Astrocyte (in vitro differentiated cells and primary cell): ENCODE measurements at places on chromosomes 4 and X.

DNA sequence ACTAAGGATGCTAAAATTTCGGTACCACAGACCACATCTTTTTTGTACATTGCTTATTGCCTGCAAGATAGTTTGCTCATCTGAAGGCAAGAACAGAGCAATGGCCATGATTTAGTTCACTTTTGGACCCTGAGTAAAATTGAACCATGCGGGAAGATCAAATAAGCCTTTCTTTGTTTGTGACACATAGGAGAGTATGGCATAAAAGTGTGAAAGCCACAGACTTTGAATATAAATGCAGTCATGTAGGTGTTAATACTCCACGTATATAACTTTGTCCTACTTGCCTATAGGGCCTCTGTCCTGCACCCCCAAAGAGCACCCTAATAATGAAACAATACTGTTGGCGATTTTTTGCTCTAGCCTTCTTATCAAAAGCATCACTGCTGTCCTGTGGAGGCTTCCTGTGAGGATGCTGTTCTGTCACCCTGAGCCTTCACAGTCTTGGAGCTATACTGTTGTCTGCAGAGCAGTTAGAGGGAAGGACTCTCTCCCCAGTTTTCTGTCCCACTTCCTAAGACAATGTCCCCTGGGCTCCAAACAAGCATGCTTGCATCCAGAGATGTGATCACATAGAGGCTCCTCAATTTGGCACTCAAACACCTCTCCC lies 10.2 kb upstream of the CXCL13 start:
- no peak for DNase-seq

DNA sequence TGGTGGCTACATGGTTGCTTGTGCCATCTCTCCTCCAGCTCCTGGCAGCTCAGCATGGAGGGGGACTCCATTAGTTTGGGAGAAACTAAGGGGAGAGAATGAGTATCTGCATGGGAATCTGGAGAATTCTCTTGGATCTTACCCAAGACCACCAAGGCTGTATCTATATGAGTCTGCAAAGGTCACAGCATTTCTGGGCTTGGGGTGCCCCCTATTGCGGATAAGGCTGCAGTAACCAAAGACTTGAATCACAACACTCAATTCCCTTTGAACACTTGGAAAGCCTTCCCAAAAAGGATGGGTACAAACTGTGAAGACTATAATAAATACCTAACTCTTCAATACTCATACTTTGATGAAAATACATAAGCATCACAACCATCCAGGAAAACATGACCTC lies 623.5 kb upstream of the NR3C2 start:
- no peak for DNase-seq

DNA sequence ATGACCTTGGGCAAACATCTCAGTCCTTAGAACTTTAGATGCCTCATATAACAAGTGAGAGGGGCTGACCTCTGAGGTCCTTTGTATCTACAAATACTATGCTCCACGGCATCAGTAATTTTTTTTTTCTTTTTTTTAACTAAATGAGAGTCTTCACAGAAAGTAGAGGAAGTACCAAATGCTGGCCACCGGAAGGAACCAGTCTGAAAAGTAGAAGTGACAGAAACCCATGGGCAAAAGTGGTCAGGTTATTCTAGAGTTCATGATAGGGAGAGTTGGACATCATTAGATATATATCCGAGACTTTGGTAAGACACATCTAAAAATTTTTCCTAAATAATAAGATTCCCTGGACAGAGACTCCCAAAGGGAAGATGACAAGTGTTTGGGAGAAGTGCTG lies 53.7 kb downstream of the COQ2 start:
- no peak for DNase-seq

DNA sequence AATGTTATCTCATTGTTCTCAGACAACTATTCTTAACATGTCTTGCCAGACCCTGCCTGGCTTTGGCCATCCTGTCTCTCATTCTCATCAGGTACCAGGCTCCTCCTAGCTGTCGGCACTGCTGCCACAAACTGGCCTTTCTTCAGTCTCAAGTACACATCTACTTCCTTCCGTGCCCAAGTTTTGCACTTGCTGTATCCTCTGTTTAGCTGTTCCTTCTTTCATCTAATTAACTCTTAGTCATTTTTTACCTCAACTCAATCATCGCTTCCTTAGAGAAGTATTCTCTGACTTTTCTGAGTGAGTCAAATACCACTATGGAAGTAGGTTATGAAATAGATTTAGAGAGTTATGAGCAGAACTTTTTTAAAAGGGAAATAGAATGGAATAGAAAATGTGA lies 19.7 kb downstream of the CXCL3 start:
- DNase-seq, result no peak

- DNase-seq, result no peak
These were observed 62.8 kb downstream of the LRBA start for GRCh38 chr4:150952167-150952845.
